ENCODE measurements at places on chromosomes 11 and 22.

GRCh38 chr22:38135133-38135706 is 24.7 kb upstream of the BAIAP2L2 start:
- DNase-seq: no peak

DNA sequence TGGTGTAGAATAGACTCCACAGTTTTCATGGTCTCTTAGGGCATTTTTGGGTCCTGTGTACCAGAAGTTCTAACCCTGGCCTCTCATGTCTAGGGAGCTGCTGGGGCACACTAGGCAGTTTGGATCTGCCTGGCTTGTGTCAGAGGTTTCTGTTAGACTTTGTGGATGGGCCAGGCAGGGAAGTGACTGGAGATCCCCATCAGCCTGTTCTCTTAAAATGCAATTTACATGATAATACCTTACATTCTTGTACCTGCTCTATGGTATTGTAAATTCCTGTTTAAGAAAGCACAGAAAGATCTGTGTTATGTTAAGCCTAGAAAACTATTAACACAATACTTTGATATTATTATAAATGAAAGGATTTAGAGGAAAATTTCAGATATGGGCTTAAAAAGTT is 104.0 kb downstream of the ARHGAP42 start:
- DNase-seq: no peak

DNA sequence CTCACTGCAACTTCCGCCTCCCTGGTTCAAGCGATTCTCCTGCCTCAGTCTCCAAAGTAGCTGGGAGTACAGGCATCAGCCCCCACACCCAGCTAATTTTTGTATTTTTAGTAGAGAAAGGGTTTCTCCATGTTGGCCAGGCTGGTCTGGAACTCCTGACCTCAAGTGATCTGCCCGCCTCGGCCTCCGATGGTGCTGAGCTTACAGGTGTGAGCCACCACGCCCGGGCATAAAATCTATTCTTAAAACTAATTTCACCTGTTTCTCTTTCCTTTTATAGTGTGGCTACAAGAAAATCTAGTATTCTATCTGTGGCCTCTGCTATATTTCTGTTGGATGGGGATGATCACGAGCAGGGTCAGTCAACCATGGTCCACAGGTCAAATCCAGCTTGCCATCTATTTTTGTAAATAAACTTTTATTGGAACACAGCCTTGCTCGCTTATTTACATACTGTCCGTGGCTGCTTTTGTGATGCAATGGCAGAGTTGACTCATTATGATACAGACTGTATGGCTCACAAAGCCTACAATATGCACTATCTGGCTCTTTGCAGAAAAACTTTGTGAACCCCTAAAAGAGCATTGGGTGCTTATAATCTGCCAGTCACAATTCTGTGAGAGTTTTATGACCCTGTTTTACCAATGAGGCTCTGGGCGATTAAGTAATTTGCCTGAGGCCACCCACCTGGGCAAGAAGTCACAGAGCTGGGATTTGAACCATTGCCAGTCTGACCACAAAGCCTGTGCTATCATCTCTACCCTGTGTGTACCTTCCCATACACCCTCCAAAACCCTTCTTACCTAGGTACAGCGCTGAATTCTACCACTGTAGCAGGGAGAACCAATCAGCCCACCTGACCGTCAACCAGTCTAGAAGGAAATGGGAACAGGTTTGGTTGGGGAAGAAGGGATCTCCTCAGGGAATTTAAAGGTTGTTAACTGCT is 28.3 kb downstream of the SLC1A2 start:
- DNase-seq: no peak

DNA sequence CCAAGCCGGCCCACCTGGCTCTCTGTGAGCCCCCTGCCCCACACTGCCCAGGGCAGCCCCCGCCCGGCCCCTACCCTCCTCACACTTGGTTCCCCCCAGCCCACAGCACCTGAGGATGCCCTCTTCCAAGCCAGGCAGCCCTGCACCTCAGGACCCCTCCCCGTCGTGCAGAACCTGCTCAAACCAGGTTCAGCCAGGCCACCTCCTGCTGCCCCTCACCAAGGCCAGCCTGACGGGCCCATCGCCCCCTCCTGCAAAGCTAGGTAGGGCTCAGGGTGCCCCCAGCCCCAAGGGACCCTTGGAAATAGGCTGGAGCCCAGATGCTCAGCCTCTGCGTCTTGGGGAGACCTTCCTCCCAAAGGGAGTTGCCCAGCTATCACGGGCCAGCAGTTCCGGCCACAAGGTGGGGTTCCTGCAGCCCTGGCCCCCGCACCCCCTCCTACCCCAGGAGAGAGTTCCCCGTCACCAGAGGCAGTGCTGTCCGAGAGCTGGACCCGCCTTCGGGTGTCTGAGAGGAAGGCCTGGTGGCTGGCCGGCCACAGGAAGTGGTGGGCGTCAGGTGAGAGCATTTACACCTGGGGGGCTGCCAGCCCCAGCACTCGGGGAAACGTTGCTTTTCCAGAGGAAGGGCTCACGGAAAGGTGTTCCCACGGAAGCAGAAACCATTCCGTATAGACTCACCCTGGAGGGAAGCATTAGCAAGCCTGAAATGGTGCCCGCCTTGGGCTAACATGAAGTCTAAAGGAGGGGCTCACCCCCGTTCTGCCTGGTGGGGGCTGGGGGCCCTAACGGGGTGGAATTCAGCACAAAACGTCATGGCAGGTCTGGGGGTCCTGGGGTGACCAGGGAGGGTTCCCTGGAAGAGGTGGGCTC is 3.2 kb upstream of the SYT8 start:
- DNase-seq: no peak

DNA sequence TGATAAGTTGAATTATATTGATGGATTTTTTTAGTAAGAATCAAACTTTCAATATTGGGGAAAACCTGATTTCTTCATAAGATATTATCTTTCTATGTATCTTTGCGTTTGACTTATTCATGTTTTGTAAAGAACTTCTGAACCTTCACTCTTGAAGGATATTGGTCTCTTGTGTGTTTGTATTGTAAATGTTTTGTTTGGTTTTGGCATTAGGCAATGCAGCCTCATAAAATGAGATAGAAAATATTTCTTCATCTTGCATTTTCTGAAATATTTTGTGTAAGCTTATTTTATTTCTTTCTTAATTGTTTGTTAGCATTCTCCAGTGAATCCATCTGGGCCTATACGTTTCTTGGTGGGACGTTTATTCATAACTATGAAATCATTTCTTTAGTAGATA is 271.9 kb downstream of the RAB38 start:
- no peak for DNase-seq

GRCh38 chr11:120186774-120187591 is 23.8 kb upstream of the OAF start:
- no peak for DNase-seq

GRCh38 chr11:115170133-115170815 is 333.9 kb downstream of the CADM1 start:
- no peak for DNase-seq

GRCh38 chr11:2390091-2390724 is 10.3 kb upstream of the TSSC4 start:
- no peak for DNase-seq

DNA sequence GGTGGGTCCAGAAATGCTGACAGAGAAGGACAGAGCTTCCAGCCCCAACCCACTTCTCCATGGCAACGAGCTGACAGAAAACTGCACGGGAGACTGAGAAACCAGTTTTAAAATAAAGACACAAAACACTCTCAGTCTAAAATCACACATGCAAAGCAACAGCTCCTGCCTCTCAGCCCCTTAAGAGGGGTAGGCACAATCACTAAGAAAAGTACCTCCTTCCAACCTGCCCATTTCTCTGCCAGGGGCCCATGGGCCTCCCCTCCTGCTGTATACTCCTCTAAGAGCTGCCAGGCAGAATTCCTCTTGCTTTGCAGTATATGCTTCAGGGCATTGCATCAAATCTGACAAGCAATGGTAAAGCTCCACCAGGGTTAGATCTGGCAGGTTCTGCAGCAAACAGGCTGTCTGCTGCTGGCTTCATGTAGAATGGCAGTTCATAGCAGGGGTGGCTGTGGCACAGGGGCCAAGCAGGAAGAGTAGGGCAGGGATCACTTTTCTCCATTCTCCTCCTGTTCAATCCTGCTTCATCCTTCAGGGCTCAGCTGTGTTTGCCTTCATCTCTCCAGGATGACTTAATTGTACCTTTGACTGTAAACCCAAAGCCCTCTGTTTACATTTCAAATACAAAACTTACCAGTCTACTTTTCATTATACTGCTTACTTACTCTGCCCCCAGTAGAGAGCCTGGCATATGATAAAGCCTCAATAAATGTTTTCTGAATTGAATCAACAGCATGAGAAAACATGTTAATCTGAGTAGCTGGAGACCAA is 77.7 kb downstream of the KCNC1 start:
- DNase-seq: no peak

- no peak for DNase-seq
Measured at GRCh38 chr11:72112978-72113808, 698 bp upstream of the ANAPC15 start.

GRCh38 chr11:3934658-3935057 is 79.2 kb downstream of the STIM1 start:
- no peak for DNase-seq

DNA sequence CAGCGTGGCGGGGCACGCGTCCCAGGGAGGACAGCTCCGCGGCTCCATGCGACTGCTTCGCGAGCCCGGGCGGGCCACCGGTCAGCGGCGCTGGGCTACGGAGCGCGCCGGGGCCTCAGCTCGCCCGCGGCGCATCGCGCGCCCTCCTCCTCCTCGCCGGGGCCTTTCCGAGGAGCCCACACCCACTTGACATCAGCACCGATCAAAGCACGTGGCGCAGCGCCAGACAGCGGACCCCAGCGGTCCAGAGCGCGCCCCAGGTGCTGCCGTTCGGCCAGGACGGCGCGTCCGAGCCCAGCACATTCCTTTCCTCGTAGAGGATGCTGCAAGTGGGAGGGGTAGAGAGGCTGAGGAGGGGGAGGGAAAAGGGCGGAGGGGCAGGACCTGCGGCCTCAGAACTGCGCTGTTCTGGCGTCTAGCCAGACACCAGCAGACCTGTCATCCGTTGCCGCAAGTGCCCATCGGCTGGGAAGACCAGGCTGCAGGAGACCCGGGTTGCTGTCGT is 88.6 kb downstream of the PLEKHA7 start:
- no peak for DNase-seq

GRCh38 chr11:122816761-122817520 is 21.4 kb upstream of the CRTAM start:
- DNase-seq: no peak

DNA sequence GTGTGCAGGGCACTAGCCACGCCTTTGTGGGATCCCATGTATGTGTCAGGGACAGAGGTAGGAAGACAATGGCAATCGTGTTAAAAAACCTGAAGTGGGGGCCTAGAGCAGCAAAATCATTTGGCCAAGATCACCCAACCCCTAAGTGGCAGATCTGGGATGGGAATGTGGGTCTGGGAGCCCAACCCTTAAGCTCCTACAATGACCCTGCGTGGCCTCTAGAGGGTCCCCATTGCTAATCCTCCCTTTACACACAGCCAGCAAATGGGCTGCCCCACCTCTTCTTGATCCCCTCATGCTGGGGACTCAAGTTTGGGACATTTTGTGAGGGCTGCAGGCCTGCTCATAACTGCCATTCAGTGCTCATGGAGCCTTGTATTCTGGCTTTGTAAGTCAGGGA is 73.2 kb upstream of the SUSD2 start:
- no peak for DNase-seq

DNA sequence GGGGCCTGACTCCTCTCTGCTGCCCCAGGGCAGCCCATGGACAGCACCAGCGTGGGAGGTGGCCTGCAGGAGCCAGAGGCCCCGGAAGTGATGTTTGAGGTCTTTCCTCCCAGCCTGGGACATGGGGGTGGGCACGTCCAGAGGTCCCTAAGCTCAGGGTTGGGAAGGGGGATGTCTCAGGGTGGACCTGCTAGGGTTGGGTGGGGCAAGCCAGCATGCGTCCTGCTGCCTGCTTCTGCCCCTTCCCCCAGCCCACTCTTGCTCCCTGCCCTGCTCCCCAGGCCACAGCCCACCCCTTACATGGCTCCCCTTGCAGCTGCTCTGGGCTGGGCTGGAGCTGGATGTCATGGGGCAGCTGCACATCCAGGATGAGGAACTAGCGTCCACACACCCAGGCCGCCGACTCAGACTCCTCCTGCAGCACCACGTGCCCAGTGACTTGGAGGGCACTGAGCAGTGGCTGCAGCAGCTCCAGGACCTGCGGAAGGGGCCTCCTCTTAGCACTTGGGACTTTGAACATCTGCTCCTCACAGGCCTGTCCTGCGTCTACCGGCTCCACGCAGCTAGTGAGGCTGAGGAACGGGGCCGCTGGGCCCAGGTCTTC is 1.3 kb downstream of the FAM180B start:
- DNase-seq: no peak

- DNase-seq: no peak
Measured at GRCh38 chr22:31958625-31959239, 14.4 kb downstream of the YWHAH start.

GRCh38 chr11:63518548-63518947 is 12.7 kb downstream of the LGALS12 start:
- DNase-seq: no peak

DNA sequence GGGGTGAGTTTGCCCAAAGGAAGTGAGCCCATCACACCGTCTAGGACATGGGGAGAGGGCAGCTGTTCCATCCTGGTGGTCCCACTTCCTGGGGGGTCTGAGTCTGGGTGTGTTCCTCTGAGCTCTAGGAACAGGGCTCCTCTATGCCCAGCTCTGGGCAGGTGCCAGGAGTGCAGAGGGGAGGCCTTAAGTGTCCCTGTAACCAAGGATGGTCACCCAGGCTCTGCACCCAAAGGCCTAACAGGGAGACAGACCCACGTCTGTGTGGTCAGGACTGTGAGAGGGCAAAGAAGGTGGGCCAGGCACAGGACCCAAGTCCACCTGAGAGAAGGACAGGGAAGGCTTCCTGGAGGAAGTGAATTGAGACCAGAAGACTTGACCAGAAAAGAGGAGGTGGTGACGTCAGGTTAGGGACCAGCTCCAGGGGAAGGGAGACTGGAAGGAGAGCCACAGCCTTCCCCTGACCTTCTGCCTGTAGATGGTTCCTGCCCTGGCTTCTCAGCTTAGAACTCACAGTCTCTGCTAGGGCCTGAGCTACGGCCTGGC is 11.3 kb upstream of the TCF20 start:
- DNase-seq: no peak

DNA sequence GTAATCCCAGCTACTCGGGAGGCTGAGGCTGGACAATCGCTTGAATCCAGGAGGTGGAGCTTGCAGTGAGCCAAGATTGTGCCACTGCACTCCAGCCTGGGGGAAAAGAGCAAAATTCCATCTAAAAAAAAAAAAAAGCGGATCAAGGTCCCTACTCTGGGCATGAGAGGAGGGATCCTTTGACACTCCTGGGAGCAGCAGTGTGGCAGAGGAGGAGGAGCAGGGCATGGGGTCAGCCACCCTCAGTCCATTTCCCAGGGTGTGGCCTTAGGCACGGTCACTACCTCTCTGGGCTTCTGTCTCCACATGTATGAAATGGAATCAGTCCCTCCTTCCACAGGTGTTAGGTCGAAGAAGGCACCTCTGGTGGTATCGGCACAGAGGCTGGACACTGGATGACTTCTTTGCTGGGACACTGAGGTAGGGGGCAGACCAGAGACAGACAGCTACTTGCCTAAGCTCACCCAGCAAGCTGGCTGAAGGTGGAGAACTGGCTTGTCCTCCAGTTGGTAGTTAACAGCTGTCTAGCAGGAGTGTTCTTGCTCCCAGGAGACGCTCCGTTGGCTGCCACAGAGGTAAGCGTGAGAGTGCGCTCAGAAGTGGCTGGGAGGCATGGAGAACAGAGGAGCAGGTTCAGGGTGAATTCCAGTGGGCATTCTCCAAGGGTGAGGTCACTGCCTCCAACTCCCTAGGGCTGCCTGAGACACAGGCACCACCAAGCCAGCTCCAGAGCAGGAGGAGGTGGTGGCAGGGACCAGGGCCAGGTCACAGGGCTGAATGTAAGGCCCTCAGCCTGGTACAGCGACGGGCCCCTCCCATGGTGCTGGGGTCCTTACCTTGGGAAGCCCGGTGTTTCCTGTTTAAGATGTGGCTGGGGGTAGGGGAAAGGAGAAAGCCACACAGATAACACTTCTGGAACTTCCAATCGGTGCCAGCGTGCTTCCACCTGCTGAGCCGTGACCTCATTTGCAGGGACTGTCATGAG is 19.5 kb downstream of the TXN2 start:
- DNase-seq: no peak

Measured in stimulated activated CD8-positive, alpha-beta memory T cell treated with anti-CD3 and anti-CD28 coated beads, Interleukin-2, amount 100 ng/mL, for 1 hour (primary cell).